Occipital lobe (tissue), 3 donors: ENCODE measurements at places on chromosomes 2 and 18. TPM values are rescaled to one million over a fixed set of nuclear protein-coding genes. Genes with fewer than 3 reads are reported as not detected.
A peak's percentile ranks its signal among the peaks of the same experiment; 100 is the strongest.

Gene CNGA3
- 4.4 TPM for total RNA-seq

Gene GCG
- not detected for total RNA-seq

Gene DGUOK
- total RNA-seq = 45.7 TPM

Gene PELI1
- total RNA-seq = 88.9 TPM

Gene RAB27B
- 35.1 TPM for total RNA-seq

Gene KIF5C
- 379 TPM for total RNA-seq

Gene POLR1A
- total RNA-seq = 9.5 TPM

Gene BCL11A
- 128 TPM for total RNA-seq

- DNase-seq = no peak
Observed at GRCh38 chr2:120398051-120398995, 52.4 kb downstream of the INHBB start.

DNA sequence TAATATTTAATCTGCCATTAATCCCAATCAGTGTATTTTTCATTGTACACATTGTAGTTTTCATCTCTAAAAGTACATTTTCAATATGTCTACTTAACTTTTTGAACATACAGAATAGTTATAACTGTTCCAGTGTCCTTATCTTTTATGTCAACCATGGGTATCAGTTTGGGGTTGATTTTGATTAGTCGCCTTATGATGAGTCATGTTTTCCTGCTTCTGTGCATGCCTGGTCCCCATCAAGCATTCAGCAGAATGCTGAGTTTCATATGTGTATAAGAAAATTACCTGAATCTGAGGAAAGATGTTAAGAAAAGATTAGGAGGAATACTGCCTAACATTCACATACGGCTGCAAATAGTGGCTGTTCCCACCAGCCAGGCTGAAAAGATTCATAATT, 17.7 kb downstream of the SPDYA start:
- no peak for DNase-seq

- DNase-seq = no peak
Observed at GRCh38 chr18:39462436-39462835, 1896.8 kb upstream of the CELF4 start.

GRCh38 chr2:201257381-201257955, 2.9 kb upstream of the CASP8 start:
- no peak for DNase-seq

GRCh38 chr2:190413421-190413820, 5.3 kb downstream of the MFSD6 start:
- DNase-seq = peak; percentile 22

DNA sequence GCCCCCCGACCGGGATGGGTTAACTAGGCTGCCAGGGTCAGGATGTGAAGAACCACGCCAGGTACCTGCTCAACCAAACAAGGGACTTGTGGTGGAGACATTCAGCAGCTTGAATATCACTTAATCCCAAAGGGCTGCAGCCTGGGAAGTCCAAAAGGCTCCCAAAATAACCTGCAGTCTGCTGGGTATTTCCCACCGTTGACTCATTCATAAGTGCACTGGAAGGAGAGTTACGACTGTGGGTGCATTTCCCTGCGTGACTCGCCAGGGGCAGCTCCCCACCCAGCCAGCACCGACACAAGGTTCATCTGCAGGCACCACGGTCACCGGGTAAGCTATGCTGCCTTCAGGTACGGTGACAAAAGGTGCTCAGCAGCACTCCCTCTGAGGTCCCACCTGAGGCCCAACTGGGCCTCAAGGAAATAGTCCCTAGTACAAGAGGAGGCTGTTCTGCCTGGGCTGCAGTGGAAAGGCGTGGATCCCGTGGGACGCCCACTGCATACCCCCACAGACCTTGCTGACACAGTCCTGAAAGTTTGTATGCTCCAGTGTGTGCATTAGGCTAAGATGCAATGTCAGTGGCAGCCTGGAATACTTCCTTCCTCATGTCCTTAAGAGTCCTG, 86.5 kb downstream of the UXS1 start:
- no peak for DNase-seq

GRCh38 chr18:13791181-13791580, 32.8 kb upstream of the MC5R start:
- DNase-seq = no peak

DNA sequence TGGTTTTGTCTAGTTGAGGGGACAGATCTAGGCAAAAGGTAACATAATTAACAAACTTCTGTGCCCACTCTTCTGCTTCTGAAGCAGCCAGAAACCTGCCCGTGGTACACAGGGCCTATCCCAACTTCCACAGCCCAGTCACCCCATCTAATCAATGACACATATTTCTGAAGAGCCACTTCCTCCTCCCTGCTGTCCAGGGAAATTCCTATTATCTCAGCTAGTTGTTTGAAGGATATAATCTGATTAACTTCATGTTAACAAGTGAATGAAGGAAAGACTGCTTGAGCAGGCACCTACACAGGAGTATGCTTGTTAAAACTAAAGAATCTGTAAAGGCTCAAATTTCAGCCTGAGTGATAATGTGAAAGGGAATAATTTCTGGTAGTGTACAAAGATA, 61.4 kb downstream of the CCDC148 start:
- no peak for DNase-seq

GRCh38 chr18:55400590-55401541, 187.1 kb downstream of the TCF4 start:
- DNase-seq = no peak

DNA sequence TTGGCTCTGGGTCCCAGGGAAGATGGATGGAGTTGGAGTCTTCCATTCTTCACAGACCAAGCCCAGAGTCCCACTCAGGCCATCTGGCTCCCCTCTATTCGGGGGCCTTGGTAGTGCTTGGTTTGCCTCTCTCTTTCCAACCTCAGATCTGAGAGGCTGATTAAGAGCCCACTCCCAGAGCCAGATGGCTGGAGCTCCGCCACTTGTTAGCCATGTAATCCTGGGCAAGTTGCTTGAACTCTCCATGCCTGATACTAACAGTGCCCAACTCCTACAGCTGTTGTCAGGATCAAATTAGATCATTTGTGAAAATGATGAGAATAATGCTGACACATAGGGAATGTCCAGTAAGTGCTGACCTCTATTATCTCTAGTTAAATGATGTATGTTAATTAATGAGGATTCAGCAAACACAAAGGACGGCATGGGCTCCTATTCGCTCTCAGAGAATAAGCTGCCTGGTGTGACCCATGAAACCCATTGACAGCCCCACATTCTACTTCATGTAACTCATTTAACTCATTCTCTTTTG, 46.6 kb upstream of the SLC14A1 start:
- DNase-seq = no peak
